Activated T-cell treated with anti-CD3 and anti-CD28 coated beads for 48 hours (primary cell): ENCODE measurements at places on chromosomes 1 and 21.

DNA sequence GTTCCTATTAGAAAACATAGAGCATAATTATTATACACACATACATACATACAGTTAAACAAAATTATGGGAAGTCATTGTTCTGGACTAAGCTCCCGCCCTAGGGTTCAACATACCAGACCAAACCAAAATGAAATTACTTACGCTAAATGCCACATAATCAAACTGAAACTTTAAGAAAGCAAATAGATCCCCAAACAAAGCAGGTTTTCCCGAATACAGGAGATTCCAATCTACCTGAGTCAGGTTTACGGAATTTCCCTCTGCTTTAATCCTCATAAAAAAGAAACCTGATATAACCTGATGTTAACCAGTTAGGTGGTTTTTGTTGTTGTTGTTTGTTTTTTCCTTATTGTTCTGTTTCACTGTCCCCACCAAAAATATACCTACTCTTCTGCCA is 1886.9 kb downstream of the NCAM2 start:
- no peak for DNase-seq

GRCh38 chr1:231866392-231867331 is 240.1 kb downstream of the DISC1 start:
- peak; percentile 31 for DNase-seq

GRCh38 chr1:38326135-38326534 is 279.5 kb upstream of the POU3F1 start:
- DNase-seq, result no peak

DNA sequence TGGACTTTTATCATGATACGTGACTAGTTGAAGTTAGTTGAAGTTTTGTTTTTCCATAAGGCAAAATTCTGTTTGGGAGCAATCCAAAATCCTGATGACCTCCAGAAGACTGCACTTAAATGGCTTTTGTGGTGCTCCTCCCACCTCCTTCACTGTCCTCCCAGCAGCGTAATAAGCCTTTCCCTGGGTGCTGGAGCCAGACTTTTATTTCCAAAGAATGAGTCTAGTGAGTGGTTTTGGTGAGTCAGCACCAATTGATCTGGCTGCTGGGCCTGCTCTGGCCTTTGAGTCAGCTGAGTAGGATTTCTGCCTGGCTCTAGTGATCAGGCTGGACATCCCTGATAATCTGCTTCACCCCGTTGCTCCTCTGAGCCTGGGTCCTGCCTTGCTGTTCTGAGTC is 21.7 kb upstream of the KCND3 start:
- no peak for DNase-seq

GRCh38 chr1:5944154-5944842 is 47.9 kb downstream of the NPHP4 start:
- DNase-seq, result no peak

DNA sequence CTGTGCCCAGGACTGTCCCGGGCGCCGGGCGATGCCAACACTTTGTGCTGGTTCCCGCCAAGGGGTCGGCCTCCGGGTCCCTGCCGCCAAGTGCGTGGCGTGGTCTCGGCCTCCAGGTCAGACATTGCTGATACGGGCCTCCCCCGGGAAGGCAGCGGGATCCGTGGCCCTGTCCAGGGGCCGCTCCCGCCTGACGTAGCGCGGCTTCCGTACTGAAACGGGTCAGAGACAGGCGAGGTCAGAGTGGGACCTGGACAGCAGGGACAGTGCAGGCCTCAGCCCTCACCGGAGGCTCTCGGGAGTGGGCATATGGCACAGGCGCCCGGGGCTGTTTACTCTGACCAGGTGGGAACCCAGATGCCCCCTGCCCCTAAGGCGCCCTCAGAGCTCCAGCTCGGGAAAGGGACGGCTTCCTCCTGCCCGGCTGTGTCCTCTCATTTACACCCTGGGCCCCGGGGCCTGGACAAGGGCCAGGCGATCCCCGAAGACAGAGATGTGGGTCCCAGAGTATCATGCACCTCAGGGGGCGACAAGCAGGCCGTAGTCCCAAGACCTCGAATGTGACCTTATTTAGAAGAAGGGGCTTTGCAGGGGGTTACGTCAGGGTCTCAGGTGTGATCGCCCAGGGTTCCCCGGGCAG is 8.8 kb upstream of the RNF223 start:
- DNase-seq, result no peak

GRCh38 chr21:34128674-34129038 is 55.3 kb downstream of the MRPS6 start:
- no peak for DNase-seq
